ENCODE measurements at places on chromosomes 16 and 17. TPM values are rescaled to one million over a fixed set of nuclear protein-coding genes. Genes with fewer than 3 reads are reported as not detected.

- no peaks in the 10 kb centered on the region for H3K27me3 ChIP-seq
- H3K4me1 ChIP-seq = no peaks in the 10 kb centered on the region
- DNase-seq = no peak
- H3K27ac ChIP-seq = no peak overlapping the region
- peaks cover 87% of the 10 kb centered on the region for H3K36me3 ChIP-seq
Measured at GRCh38 chr17:80346498-80347275, 68.3 kb upstream of the ENDOV start.

DNA sequence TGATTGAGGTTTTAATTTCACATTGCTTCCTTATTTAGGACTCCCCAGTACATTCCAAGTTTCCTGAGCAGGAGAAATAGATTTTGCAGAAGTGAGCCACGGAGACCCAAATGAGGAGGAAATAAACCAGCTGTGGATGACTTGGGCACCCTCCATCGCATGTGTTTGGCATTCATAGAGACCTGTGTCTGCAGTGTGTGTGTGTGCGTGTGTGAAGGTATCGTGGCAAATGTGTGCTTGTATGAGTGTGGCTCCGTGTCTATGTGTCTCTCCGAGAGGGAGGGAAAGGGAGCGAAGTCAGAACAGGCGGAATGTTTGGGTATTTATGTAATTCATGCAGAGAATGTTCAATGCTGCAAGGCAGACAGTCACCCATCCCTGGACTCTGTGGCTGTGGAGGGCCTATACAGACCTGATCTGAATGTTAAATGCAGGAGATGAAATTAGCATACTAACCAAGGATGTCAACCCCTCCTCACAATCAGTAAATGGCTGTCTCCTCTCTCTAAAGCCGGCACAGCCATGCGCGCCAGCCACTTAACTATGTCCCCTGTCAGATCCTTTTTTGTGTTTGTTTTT, 186.0 kb upstream of the ZFHX3 start:
- no peaks in the 10 kb centered on the region for H3K36me3 ChIP-seq
- no peak for DNase-seq
- no peaks in the 10 kb centered on the region for H3K4me1 ChIP-seq
- H3K27ac ChIP-seq = no peak overlapping the region

- H3K4me1 ChIP-seq = no peaks in the 10 kb centered on the region
- H3K4me3 ChIP-seq = no peak overlapping the region
- H3K27me3 ChIP-seq = no peaks in the 10 kb centered on the region
- no peak for DNase-seq
Measured at GRCh38 chr17:28391401-28391800, 14.6 kb downstream of the SLC46A1 start.

DNA sequence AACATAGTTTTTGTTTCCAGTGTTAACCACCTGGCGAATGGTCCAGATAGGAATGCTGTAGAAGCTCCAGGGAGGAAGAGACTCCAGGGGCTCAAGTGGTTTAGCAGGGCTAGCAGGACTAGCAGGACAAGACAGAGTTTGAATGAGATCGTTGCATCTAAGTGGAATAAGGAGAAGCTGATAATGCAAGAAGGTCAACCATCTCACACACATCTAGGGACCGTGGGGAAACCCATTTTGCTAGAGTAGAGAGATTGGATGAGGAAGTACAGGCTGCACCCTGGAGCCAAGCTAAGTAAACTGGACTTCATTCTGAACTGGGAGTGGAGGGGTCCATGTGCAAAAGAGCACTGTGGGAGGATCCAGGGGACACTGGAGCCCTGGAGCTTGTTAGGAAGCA, 86.1 kb upstream of the HSBP1 start:
- H3K4me3 ChIP-seq = no peak overlapping the region
- no peaks in the 10 kb centered on the region for H3K36me3 ChIP-seq
- H3K27ac ChIP-seq = no peak overlapping the region
- H3K4me1 ChIP-seq = no peaks in the 10 kb centered on the region

GRCh38 chr16:66798161-66798560, 3.2 kb downstream of the TERB1 start:
- no peak for DNase-seq
- H3K27me3 ChIP-seq = no peaks in the 10 kb centered on the region
- no peaks in the 10 kb centered on the region for H3K4me1 ChIP-seq
- H3K4me3 ChIP-seq = no peak overlapping the region

GRCh38 chr17:39949028-39949427, 13.8 kb upstream of the GSDMA start:
- DNase-seq = no peak
- no peaks in the 10 kb centered on the region for H3K27me3 ChIP-seq
- no peak overlapping the region for H3K27ac ChIP-seq
- no peaks in the 10 kb centered on the region for H3K36me3 ChIP-seq
- peaks cover 12% of the 10 kb centered on the region for H3K4me1 ChIP-seq

GRCh38 chr17:9587969-9588656, 11.7 kb downstream of the CFAP52 start:
- DNase-seq = no peak
- H3K4me1 ChIP-seq = no peaks in the 10 kb centered on the region
- H3K27ac ChIP-seq = no peak overlapping the region
- no peak overlapping the region for H3K4me3 ChIP-seq
- no peaks in the 10 kb centered on the region for H3K36me3 ChIP-seq
- no peaks in the 10 kb centered on the region for H3K27me3 ChIP-seq

GRCh38 chr17:30816165-30816564, 8.3 kb downstream of the CRLF3 start:
- no peak overlapping the region for H3K4me3 ChIP-seq
- H3K36me3 ChIP-seq = no peaks in the 10 kb centered on the region
- no peak for DNase-seq
- peaks cover 75% of the 10 kb centered on the region for H3K4me1 ChIP-seq
- no peak overlapping the region for H3K27ac ChIP-seq

DNA sequence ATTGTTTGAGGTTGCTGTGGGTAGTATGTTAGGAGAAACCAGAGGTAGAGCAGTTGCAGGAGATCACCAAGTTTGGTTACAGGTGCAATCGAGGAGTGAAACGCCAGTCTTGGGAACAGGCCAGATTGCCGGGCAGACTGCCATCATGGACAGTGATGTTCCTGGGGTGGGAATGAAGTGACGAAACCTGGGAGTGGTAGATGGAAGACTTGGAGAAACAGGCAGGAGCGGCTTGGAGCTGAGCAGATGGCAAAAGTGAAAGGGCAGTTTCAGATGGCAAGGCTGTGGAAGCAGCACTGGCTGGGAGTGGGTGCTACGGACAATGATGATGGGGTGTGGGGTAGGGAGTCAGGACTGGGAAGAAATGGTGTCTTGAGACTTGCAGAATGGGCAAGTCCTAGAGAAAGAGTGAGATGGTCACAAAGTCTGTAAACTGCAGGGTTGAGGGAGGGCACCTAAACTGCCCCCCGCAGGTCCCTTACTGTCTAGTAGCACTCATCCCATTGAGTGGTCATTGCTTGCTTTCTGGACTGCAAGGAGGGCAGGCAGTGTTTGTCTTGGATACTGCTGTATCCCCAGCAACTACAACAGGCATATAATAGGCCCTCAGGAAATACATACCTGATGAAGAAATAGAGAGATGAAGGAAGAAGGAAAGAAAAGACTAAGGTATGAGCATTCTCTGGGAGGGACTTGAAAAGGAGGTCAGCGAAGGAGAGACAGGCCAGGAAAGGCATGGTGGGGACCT, 29.5 kb upstream of the ULK2 start:
- no peak for DNase-seq
- H3K36me3 ChIP-seq = no peaks in the 10 kb centered on the region
- H3K27me3 ChIP-seq = no peaks in the 10 kb centered on the region
- H3K4me3 ChIP-seq = no peak overlapping the region

DNA sequence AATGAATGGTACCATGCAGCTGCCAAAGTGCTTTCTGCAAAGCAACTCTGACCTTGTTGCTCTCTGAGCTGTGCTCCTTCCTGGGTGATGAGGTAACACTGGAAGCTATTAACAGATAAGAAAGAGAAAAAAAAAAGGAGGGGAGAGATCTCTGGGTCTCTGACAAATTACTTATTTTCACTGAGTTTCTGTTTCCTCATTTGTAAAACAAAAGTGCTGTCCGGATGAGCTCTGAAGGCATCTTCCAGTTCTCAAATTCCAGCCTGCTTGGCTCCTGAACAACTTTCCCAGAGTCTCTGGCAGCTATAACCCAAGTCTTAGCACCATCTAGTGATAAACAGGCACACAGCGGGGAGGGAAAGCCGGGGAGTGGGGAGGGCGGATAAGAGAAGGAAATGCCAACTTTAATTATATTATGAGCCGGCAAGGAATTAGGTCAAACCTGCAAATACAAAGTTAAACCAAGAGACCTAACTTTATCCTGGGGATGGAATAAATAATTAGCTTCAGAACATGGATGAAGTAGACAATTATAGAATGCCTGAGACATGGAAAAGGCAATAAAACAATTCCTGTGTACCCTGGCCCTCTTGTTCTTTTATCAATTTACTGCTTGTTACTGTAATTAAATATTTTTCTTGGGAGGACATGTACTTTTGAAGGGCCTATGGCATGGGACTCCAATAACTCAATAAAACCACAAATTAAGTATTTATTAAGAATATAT, 61.3 kb upstream of the KIFC3 start:
- H3K4me1 ChIP-seq = no peaks in the 10 kb centered on the region
- H3K36me3 ChIP-seq = no peaks in the 10 kb centered on the region
- H3K27me3 ChIP-seq = no peaks in the 10 kb centered on the region
- DNase-seq = no peak
- H3K4me3 ChIP-seq = no peak overlapping the region

GRCh38 chr17:8857919-8858318, 9.6 kb downstream of the PIK3R6 start:
- H3K27ac ChIP-seq = no peak overlapping the region
- peaks cover 20% of the 10 kb centered on the region for H3K4me1 ChIP-seq
- H3K4me3 ChIP-seq = no peak overlapping the region
- H3K27me3 ChIP-seq = no peaks in the 10 kb centered on the region

GRCh38 chr16:53090591-53091411, 36.0 kb downstream of the CHD9 start:
- H3K27ac ChIP-seq = no peak overlapping the region
- no peak for DNase-seq
- H3K4me1 ChIP-seq = peaks cover 36% of the 10 kb centered on the region
- H3K4me3 ChIP-seq = no peak overlapping the region

KLHL10 gene
- total RNA-seq = not detected

GRCh38 chr16:11215935-11216556, 40.0 kb downstream of the SOCS1 start:
- H3K4me1 ChIP-seq = no peaks in the 10 kb centered on the region
- H3K27ac ChIP-seq = no peak overlapping the region
- H3K36me3 ChIP-seq = no peaks in the 10 kb centered on the region
- DNase-seq = no peak
- no peak overlapping the region for H3K4me3 ChIP-seq
- no peaks in the 10 kb centered on the region for H3K27me3 ChIP-seq

CCDC57 gene
- total RNA-seq = 77.6 TPM

DNA sequence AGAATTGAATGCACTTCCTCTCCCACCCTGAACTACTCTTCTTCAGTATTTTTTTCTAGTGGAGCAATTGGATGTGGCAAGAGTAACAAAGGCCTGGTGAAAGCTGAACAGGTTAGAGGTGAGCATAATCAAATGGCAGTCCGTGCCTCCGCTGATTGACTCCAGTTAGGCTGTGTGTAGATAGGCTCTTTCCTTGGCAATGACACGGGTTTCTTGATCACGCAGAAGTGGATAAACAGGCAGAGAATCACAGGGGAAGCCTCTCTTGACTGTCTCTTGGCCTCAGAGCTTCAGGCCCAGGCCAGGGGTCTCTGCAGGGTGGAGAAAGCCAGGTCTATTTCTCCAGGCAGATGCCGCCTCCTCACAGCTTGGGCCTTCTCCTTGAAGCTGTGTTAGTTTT, 4.2 kb downstream of the CD300LB start:
- no peak overlapping the region for H3K4me3 ChIP-seq
- peaks cover 14% of the 10 kb centered on the region for H3K27me3 ChIP-seq
- H3K4me1 ChIP-seq = no peaks in the 10 kb centered on the region
- no peaks in the 10 kb centered on the region for H3K36me3 ChIP-seq
- no peak for DNase-seq

GRCh38 chr16:931171-931570, 39.6 kb downstream of the LMF1 start:
- H3K36me3 ChIP-seq = no peaks in the 10 kb centered on the region
- H3K4me3 ChIP-seq = no peak overlapping the region
- DNase-seq = no peak
- H3K27me3 ChIP-seq = no peaks in the 10 kb centered on the region
- H3K27ac ChIP-seq = no peak overlapping the region

DNA sequence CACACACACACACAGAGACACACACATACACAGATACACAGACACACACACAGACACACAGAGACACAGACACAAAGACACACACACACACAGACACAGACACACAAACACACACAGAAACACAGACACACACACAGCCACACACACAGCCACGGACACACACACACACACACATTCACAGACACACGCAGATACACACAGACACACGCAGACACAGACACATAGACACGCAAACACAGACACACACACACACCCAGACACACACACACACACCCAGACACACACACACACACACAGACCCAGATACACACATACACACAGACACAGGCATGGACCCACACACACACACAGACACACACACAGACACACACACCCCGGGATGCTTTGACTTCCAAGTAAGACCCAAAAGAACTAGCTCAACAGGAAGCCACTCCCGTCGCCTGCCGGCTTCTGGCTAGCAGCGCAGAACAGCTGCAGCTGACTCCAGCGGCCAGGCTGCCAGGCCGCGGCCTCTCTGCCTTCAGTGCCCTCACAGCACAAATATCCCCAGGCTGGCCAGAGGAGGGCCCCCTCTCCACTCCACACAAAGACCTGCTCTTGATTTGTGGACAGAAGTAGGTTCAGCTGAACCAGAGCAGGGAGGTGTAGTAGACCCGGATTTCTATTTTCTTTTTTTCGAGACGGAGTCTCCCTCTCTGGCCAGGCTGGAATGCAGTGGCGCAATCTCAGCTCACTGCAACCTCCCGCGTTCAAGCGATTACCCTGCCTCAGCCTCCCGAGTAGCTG, 6.0 kb upstream of the CHRNE start:
- peaks cover 18% of the 10 kb centered on the region for H3K4me1 ChIP-seq
- DNase-seq = peak; percentile 83
- no peaks in the 10 kb centered on the region for H3K36me3 ChIP-seq
- H3K27me3 ChIP-seq = no peaks in the 10 kb centered on the region

- DNase-seq = peak; percentile 31
- no peak overlapping the region for H3K4me3 ChIP-seq
- peaks cover 3% of the 10 kb centered on the region for H3K27me3 ChIP-seq
- H3K27ac ChIP-seq = no peak overlapping the region
Measured at GRCh38 chr17:17363638-17364337, 60.6 kb downstream of the NT5M start.

GRCh38 chr16:69831212-69832123, 69.3 kb downstream of the WWP2 start:
- H3K27me3 ChIP-seq = no peaks in the 10 kb centered on the region
- no peaks in the 10 kb centered on the region for H3K4me1 ChIP-seq
- H3K4me3 ChIP-seq = no peak overlapping the region
- no peak for DNase-seq

EFCAB5 gene
- total RNA-seq = 0.84 TPM

DNA sequence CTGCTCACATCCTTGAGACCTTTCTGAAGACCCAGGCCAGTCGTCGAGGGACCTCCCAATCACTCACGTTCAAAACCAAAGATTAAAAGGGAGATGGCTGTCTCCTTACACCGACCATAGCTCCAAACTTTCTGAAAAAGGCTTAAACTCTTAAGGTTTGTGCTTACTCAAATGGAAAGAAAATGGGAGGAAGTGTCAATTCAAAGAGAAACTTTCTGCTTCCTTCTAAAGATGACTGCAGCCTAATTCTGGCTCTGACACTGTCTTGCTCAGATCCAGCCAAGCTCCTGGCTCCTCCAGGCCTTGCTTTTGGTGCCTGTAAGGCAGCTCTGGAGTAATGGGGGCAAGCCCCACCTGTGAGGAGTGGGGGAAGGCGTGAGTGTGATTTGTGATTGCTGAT, 54.9 kb upstream of the WSB1 start:
- no peak overlapping the region for H3K4me3 ChIP-seq
- H3K27me3 ChIP-seq = no peaks in the 10 kb centered on the region
- no peaks in the 10 kb centered on the region for H3K4me1 ChIP-seq
- no peak for DNase-seq
- no peak overlapping the region for H3K27ac ChIP-seq
- H3K36me3 ChIP-seq = no peaks in the 10 kb centered on the region

Data from CD8-positive, alpha-beta memory T cell (primary cell).